ENCODE measurements at places on chromosomes 3 and 15.

DNA sequence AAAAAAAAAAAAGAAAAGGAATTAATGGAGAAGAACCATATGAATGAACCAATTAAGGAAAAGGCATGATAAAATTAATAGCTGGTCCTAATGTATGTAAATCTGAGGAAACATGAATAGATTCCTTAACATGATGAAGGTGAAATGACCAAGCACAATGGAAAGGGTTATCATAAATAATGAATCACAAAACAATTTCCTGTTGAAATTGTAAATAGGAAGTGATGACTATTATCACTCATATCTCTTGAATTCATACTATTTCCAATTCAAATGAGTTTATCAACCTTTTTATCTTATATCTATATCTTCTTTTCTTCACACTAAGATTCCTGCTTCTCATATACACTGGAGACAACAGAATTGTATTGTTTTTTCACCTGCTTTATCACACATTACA is 32.0 kb downstream of the AADACL2 start:
- DNase-seq, result no peak

GRCh38 chr3:109806929-109807328 is 469.6 kb upstream of the DPPA4 start:
- no peak for DNase-seq

DNA sequence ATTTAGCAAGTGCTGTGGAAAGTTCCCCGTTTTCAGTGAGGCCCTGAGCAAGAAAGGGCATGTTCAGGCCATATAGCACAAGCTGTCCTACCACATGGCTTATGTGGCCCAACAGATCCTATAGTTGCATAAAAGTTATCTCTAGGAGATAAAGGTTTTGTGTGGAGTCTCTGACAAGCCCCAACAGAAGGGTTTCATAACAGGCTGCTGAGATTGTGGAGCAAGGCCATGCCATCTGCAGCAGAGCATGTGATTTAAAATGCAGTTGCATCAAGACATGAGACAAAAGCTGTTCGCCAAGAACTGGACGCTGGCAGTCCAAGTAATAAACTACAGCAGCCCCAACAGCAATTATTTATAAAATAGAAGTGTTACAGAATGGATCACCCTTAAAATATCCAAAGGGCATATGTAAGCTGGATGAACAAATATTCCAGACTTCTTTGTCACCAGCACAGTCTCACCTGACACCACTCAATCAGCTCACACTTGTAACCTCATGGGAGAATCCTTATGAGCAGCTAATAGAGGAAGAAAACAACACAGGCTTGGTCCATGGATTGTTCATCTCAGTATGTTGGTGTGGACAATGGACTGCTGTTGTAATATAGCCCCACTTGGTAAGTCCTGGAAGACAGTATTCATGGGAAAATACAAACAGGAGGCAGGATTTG is 14.4 kb upstream of the CLDN1 start:
- DNase-seq, result no peak

- no peak for DNase-seq
Measured at GRCh38 chr15:74295800-74296199, 59.7 kb downstream of the CCDC33 start.

DNA sequence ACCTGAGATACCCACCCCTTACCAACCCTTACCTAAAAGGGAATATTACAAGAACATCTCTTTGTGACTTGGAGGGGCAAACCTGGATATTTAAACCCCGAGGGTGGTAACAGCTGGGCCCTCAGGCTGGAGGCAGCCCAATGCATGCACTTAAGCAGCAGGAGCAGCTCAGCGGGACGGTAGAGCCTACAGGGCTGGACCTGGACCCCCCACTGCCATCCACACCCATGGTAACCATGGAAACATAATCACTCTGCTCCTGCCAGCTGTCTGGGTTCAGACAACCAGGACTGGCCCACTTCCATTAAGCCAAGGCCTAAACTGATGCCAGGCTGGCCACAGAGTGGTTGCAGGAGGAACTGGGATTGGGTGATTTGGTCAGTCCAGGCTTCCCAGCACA is 52.8 kb downstream of the ETFA start:
- DNase-seq, result no peak

DNA sequence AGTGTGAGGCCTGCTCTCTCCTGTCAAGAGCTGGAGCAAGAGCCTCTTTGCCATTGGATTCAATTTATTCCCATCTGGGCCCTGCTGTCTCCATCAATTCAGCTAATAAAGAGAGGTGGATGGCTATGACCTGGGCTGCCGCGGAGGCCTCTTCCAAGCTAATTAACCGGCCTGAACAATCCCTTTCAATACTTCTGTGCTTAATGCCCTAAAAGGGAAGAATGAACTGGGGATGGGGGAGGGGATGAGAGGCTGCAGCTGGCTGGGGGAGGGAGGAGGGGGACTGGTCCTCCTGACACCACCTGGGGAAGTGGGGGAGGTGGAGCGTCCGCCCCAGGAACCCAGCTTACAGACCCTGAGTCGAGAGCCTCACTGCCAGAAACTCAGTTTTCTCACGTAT is 33.4 kb upstream of the PRR23E start:
- DNase-seq, result no peak

DNA sequence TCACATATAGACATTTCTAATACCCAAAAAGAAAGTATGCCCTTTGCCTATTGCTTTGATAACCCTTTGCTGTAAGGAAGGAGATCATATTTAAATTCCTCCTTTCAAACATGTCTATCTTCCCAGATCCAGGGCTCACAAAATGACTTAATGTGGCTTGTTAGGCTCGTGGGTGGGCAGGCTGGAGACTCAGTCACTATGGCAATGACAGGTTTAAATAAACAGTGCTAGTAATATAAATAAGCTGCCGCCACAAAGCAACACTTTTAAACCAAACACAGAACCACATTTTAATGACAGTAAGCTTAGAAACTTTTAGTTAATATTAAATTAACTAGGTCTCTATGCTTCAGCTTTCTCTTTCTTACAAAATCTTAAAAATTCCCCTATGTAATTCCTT is 616.0 kb upstream of the NAALADL2 start:
- DNase-seq, result no peak

GRCh38 chr3:140794507-140794906 is 116.6 kb downstream of the TRIM42 start:
- no peak for DNase-seq

GRCh38 chr3:177514611-177515499 is 317.6 kb upstream of the TBL1XR1 start:
- DNase-seq, result no peak

Measured in RWPE2 (cell line).